ENCODE measurements at places on chromosomes 3 and 15. TPM values are rescaled to one million over a fixed set of nuclear protein-coding genes. Genes with fewer than 3 reads are reported as not detected.

GRCh38 chr15:73771385-73772045, 18.4 kb upstream of the INSYN1 start:
- no peak for DNase-seq

DNA sequence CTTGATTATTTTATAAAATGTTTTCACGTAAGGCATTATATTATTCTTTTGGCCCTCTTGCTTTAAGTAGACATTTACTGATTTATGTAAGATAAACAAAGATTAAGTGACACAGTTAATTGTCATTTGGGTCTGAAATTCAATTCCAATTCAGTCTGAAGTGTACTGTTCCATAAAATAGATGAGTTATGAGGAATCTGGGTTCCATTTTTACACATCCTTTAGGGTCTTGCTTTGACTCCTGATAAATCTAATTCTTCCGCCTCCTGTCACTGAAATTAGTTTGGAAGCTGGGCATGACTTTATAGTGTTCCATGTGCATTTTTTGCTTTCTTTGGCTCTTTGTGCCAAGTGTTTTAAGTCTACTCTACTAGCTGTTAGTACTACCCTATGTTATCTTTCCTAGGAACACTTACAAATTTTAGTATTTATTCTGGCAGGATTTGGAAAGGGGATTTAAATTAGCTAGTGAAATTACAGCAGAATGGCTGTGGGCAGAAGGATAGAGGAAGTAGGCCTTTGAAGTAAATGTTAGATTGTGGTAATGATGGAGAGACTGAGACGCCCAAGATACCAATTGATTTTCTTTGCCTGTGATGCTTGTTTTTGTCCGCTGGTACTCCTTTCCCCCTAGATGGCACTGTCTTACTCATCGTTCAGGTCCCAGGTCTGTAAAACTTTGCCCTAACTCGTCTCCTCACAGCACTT, 14.3 kb downstream of the ARL8B start:
- DNase-seq, result no peak

- DNase-seq, result peak; percentile 81
Observed at GRCh38 chr3:32296251-32297204, 58.0 kb downstream of the CMTM8 start.

GRCh38 chr3:13417166-13417947, 2.8 kb downstream of the NUP210 start:
- DNase-seq, result no peak

GRCh38 chr3:102237838-102238237, 197.0 kb upstream of the ZPLD1 start:
- no peak for DNase-seq

- no peak for DNase-seq
Observed at GRCh38 chr3:123953735-123954134, 7.3 kb downstream of the CCDC14 start.

DNA sequence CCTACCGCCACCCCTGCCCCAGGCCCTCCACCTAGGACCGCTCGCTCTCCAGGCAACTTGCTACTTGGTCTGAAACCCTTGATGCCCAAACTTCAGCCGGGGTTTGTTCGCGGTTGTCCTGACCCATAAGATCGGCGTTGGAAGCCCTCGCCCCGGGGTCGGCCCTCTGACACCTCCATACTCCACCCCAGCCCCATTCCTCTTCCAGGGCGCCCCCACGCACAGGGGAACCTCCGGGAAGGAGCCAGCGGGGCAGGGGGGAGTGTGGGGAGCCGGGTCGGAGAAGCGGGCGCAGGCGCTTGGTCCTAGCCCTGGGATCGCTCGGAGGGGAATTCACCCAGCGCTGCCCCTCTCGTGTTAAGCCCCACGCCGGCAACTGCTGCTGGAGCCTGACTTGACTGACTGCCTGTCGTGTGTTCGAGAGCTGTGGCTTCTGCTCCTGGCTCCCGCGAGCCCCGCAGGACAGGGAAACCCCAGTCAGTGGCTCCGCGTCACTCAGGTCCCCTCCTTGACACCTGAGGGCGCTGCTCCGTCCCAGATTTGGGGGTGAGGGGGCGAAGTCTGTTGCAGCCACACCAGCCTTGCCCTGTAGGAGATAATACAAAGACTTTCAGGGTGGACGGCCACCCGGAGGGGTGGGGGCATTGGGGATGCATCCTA, 675 bp downstream of the RYR3 start:
- peak; percentile 46 for DNase-seq

- DNase-seq, result no peak
Observed at GRCh38 chr3:4680227-4680691, 187.1 kb downstream of the ITPR1 start.

DNA sequence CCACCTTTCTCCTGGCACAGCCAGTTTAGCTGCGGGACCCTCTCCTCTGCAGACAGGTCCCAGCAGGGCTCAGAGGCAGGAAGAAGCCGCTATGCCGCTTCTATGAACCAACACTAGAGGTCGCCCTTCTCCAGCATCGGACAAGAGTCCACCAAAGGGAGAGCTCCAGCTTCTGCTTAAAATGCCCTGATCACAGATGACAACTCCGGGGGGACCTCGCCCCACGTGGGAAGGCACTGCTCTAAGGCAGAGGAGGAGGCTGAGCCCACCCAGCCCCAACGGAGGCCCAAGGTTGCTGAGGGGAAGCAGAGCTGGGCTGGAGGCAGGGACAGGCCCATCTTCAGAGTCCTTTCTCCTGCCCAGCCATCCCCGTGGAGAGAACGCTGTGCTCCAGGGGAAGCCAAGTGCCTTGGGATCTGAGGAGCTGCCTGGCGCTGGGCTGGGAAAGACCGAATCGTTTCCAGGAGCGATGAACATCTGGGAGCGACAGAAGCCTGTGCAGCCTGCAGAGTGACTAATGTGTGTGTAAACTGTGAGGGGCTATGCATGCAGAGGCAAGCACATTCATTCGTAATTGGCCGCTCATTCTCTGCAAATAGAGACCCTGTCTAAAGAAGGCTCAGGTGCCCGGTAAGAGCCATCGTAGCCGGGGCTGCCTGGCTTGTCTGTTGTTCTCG, 43.5 kb upstream of the BDH1 start:
- peak; percentile 80 for DNase-seq

DNA sequence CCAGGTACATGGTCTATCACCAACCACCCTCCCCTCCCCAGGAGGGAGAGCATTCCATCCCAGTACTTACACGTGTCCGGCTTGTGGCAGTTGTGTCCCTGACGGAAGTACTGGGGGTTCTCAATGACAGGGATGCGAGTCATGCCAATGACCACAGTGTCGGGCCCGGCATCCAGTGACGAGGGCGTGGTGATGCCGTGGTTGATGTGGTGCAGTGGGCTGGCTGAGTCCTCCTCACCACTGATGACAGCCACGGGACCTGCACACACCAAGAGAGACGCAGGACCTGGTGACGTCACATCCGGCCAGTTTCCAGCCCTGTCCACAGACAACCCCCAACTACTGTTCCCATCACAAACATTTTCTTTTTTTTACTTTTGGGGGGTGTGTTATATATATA, 223.8 kb downstream of the NTRK3 start:
- no peak for DNase-seq

- peak; percentile 84 for DNase-seq
Observed at GRCh38 chr15:60591496-60592370, 112.8 kb upstream of the ICE2 start.

DNA sequence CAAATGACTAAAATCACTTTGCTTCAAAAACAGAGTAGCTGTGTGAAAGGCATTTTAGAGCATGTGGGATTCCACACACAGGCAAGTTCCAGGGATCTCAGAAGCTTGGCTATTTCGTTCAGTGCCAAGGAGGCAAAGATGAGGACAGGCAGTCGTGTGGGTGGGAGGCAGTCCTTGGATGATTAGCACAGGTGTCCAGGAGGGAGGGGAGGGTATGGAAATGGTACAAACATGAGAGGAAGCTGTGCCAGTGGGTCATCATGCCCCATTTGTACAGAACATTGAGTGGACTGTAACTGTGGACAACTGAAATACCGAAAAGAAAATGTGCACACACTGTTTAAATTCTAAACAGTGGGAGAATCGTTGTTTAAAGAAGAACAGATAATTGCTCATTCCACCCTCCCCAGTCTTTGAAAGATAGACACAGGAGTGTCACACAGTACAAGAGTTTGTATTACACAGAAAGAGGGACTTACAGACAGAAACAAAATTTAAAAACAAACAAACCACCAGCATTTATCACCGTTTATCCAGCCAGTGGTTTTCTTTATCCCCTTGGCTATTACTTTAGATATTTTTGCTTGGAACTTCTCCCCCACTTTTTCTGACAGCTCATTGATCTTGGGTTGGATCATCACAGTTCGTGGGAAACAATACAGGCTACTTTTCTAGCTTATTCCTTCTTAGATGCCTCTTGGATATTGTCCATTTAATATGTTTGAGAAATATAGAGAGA, 122.9 kb downstream of the GREM1 start:
- DNase-seq, result no peak

GRCh38 chr3:169575381-169575780, 88.1 kb downstream of the MECOM start:
- no peak for DNase-seq

DNA sequence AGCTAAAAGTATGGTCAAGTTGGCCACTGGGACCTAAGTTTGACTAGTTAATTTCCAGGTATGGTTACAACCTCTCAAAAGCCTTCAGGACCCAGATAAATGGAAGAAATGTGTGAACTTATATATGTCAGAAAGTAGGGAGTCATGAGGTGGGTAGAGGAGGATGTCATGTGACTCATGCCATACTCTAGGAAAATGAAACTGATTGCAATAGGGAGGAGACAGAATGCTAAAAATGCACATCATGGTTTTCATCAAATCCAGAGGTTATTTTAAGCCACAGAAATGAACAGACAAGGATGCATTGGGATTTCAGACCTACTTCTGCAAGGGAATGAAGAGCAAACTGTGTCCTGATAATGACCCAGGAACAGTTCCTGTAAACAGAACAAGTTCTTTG, 310.0 kb downstream of the EDEM1 start:
- no peak for DNase-seq

DNA sequence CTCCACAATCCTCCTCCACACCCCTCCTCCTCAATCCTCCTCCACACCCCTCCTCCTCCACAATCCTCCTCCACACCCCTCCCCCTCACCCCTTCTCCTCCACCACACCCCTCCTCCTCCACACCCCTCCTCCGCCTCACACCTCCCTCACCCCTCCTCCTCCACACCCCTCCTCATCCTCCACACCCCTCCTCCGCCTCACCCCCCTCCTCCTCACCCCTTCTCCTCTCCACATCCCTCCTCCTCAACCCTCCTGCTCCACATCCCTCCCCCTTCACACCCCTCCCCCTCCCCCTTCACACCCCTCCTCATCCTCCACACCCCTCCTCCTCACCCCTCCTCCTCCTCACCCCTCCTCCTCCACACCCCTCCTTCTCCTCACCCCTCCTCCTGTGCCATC, 69.8 kb upstream of the BLM start:
- DNase-seq, result no peak

- DNase-seq, result no peak
Observed at GRCh38 chr3:190173426-190173825, 52.7 kb upstream of the P3H2 start.

DNA sequence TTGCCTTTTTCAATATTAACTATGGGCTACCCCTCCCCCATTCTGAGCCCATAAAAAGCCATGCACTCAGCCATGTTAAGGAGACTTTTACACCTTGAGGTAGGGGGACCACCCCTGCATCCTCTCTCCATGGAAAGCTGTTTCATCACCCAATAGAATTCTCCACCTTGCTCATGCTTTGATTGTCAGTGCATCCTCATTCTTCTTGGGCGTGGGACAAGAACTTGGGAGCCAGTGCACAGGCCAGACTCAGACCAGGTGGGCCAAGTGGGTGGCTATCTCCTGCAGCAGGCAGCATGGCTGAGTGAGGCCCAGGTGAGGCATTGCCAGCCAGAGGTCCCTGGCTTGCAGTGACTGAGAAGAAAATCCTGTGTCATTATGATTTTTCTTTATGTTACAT, 357.4 kb upstream of the CDIN1 start:
- no peak for DNase-seq

DNA sequence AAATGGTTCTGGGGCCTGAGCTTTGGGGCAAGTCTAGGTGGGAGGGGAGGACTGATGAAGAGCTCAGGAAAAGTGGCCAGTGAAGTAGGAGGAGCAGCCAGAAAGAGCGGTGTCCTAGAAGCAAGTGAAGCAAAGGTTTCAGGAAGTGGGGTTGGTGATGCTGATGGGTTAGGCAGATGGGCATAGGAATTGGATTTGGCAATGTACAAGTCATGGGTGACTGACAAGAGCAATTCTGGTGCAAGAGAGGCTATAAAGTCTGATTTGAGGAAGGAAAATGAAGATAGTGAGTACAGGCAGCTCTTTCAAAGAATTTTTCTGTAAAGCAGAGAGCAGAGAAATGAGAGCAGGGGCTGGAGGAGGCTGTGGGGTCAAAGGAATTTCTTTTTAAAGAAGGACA, 19.7 kb downstream of the ALPK3 start:
- no peak for DNase-seq

DNA sequence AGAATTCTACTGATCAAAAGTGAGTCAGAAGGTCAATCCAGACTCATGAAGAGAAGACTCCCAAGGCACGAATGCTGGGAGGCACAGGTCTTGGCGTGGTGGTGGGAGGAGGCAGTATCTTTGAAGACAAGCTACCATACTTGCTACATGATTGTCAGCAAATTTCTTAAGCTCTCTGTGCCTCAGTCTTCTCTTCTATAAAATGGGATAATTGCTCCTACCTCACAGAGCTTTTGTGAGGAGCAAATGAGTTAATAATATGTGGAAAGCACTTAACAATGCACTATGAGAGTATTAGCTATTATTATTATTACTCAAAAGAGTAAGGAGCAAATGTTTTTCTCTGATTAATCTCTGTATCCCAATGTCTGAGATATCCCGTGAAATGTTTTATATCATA, 36.2 kb downstream of the EHD4 start:
- no peak for DNase-seq

GRCh38 chr15:88878720-88879184, 16.6 kb downstream of the HAPLN3 start:
- no peak for DNase-seq

- DNase-seq, result no peak
Observed at GRCh38 chr3:24294150-24294549, 200.5 kb downstream of the THRB start.

DNA sequence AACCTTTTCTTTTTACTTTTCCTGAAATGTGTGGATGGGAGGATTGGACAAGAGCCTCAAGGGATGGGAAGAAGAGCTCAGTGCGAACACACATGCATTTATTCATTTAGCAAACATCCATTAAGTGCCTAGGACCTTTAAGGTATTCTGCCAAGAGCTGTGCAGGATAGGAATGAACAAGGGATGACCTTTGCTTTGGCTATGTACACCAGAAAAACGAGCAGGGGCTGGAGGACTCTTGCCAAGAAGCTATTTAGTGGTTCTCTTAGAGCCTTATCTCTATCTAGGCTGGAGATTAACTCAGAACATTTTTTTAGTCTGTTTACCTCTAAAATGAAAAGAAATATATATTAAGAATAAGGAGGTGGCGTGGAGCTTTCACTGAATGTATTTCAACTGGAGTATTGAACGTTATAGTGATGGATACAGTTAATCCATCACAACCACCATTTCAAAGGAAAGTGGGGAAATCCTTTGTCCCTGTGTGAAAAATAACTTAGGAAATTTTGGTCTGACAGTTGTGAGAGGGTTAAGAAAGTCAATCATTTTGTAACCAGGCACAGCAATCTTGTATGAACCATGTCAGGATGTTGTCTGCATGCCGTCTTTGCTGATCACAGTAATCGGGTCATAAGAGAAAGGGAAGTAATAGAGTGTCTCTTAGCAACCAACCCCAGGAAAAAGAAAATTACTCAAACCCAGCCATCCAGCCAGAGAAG, 279.0 kb downstream of the LPP start:
- DNase-seq, result no peak

The LRTM1 gene
- total RNA-seq, result not detected

The CD200R1 gene
- 3.0 TPM for total RNA-seq

The ACVR2B gene
- 8.2 TPM for total RNA-seq

The SLC6A1 gene
- 2.3 TPM for total RNA-seq

The COL6A5 gene
- total RNA-seq, result not detected

The GP5 gene
- 0.19 TPM for total RNA-seq

The NR2E3 gene
- 3.2 TPM for total RNA-seq
